Osteoblast (primary cell): ENCODE measurements at places on chromosomes 13 and 19. TPM values are rescaled to one million over a fixed set of nuclear protein-coding genes. Genes with fewer than 3 reads are reported as not detected.
A peak's percentile ranks its signal among the peaks of the same experiment; 100 is the strongest.

ZNF555 gene
- total RNA-seq = 6.2 and 8.0 TPM in 2 replicates

- DNase-seq = no peak
Measured at GRCh38 chr13:78907006-78907405, 248.1 kb upstream of the OBI1 start.

- peak; percentile 8 for DNase-seq
Measured at GRCh38 chr13:33806470-33807248, 11.3 kb upstream of the RFC3 start.

DNA sequence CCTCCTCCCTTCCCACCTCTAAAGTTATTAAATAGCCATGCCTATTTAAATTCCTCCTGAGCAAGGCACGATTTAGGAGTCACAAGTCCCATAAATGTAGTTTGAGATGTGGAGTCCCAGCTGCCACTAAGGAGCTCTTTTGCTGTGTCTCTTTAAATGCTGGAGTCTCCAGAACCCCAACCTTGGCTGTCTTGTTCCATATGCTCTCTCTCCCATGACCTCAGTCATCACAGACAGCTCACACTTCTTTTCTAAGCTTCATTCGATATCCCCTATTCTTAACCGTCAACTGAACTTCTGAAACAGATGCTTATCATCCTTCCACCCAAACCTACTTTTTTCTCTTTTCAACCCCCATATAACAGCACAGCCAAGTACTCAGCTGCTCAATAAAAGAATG lies 197.1 kb downstream of the VWA8 start:
- no peak for DNase-seq

DNA sequence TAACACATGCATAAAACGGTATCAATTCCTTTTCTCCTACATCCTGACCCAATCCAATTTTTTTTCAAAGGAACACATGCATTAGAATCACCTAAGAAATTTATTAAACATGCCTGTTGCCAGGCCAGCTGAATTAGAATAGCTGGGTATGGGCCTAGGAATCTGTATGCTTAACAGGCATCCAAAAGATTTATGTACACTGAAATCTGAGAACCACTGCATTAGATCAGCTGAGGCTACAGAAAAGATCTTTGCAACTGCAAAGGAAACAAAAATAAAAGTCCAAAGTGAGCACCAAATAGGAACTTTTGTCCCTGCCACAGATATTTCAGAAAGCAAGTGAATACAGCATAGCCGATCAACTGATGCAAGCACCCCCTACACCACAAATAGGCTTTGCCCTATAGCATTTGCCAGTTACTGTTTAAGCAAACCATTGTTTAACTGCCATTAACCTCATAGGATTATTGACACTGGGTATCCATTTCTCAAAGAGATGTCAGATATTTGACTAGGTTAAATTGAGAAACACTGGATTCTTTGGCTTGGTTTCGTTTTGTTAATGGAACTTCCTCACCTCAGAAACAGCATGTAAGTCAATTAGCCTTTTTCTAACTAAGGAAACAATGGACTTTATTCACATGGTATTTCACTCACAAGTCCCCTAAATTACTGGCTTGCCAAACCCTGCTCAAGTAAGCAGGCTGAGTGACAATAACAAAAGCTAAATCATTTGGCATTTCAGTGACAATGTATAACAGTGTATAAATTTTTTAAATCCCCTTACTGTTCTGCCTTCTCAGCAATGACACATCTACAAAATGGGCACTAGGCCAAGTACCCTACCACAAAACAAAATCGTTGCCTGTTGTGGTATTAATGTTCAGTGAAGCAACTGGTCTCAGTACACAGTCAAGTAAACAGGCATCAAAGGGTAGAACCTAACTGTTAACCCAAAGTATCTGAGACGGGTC lies 67.8 kb downstream of the SUCLA2 start:
- no peak for DNase-seq

DNA sequence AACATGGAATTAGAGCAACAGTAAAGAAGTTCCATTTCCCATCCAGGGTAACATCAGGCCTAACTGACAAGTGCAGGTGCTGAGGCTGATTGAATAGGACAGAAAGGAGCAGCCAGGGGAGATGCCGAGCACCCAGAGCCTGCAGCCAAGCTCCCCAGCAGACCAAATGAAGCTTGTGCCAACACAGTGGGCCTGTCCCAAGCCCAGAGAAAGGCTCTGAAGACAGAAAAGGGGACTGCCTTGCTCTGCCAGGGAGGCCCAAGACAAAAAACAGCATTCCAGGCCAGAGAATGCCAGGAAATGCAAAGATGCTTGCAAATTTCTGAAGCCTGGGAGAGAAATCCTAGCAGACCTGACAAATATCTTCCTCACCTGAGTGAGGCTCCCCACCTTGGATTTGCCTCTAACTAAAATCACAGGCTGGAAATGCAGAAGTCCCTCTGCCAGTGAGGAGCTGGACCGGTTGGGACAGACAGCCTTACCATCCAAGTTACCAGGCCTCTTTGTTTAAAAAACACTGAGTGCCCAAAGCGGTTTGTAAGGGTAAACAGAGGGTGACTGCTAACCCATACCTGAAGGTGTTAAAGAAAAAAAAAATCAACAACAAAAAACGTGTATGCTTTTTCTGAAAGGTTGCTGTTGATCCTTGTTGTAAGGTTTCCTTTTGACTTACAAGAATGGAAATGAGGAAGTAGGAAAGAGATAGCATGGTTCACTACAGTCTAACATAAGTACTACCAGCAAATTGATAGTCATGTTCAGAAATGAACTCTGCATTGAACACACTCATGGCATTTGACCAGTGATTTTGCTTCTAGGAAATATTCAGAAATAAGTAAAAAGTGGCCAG lies 11.8 kb upstream of the HMGB1 start:
- no peak for DNase-seq

DNA sequence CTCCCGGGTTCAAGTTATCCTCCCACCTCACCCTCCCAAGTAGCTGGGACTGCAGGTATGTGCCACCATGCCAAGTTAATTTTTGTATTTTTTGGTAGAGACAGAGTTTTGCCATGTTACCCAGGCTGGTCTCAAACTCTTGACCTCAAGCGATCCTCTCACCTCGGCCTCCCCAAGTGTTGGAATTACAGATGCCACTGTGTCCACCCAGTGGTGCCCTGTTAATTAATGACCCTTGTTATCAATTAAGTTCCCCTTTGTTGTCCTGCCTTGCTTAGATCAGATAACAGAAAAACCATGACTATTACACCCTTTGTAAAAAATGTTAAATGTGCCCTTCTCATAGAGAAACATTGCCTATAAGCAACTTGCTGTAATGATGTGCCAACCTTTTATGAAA lies 34.4 kb upstream of the IGFL1 start:
- DNase-seq = no peak

URAD gene
- total RNA-seq = not detected in 2 replicates

DNA sequence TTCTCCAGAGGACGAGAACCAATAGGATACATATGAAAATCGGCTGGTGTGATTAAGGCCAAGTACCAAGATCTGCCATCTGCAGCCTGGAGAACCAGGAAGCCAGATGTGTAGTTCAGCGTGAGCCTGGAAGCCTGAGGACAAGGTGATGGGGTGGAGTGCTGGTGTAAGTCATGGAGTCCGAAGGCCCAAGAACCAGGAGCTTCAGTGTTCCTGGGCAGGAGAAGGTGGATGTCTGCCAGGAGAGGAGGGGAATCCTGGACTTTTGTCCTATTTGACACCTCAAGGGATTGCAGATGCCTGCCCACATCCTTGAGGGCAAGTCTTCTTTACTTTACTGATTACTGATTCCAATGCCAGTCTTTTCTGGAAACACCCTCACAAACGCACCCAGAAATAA lies 71.5 kb downstream of the SPATA13 start:
- no peak for DNase-seq

- DNase-seq = peak; percentile 73
Measured at GRCh38 chr19:4606921-4607678, 32.2 kb upstream of the TNFAIP8L1 start.

DNA sequence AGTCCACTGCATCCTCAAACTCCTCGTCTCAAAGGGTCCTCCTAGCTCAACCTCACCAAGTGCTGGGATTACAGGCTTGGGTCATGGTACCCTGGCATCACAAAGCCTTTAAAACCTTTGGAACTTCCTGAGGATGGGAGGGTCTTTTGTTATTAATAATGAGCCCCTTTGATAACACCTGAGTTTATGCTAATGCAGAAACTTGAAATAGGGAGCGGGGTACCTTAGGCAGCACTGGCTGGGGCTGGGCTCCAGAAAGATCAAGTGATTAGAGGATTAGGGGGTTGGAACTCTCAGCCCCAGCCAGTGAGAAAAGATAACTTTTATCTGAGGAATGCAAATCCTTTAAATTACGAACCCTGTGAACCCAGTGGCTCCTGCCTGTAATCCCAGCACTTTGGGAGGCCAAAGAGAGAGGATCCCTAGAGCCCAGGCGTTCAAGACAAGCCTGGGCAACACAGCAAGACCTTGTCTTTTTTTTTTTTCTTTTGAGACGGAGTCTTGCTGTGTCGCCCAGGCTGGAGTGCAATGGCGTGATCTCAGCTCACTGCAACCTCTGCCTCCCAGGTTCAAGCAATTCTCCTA lies 9.3 kb upstream of the PSPC1 start:
- no peak for DNase-seq

- no peak for DNase-seq
Measured at GRCh38 chr19:55273978-55274707, 5.8 kb downstream of the HSPBP1 start.

AP1M2 gene
- 0.29 and 0.72 TPM in 2 replicates for total RNA-seq

OR7A17 gene
- not detected in 2 replicates for total RNA-seq
